Activated T-helper 1 cell treated with Interleukin-2 at 50 U/mL for 16 hours (primary cell): ENCODE measurements at places on chromosomes 6 and 20.

DNA sequence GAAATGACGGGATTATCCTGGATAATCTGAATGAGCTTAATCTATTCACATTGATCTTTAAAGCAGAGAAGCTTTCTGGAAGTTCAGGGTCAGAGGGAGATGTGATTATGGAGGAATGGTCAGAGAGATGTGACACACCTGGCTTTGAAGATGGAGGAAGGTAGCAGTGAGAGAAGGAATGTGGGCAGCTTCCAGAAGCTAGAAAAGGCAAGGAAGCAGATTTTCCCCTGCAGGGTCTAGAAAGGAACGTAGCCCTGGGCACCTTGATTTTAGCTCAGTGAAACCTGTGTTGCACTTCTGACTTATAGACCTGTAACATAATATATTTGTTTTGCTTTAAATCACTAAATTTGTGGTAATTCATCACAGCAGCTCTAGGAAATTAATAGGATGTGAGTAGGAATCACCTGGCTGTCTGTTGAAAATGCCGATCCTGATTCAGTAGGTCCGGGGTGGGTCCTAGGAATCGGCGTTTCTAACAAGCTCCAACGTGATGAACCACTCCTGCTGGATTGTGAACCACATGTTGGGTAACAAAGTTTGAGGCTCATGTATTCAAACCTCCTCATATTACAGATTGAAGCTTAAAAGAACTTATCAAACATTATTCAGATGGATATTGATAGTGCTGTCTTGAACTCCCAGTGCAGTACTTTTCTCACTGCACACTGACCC, 157.0 kb downstream of the GJA1 start:
- DNase-seq, result no peak

- no peak for DNase-seq
Measured at GRCh38 chr6:158629367-158630221, 14.9 kb downstream of the DYNLT1 start.

DNA sequence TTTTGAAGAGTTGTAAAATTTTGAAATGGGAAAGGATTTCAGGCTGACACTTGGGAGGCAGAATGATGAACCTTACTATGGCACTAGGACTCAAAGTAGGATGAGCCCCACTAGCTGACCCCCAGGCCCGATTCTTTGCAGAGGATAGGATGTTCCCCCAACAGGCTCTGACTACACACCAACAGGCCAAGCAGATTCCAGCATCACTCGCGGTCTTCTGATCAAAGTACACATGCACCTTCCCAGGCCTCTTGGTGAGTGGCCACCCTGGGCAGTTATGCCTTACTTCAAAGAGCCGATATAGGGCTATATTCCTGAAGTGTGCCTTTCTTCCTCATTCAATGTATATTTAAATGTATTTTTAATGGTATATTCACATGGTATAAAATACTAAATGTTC, 117.6 kb upstream of the TMEM181 start:
- no peak for DNase-seq

GRCh38 chr6:46221222-46221793, 50.5 kb upstream of the ENPP5 start:
- no peak for DNase-seq
